Gastroesophageal sphincter (tissue), 4 donors: ENCODE measurements at places on chromosomes 4 and X.

DNA sequence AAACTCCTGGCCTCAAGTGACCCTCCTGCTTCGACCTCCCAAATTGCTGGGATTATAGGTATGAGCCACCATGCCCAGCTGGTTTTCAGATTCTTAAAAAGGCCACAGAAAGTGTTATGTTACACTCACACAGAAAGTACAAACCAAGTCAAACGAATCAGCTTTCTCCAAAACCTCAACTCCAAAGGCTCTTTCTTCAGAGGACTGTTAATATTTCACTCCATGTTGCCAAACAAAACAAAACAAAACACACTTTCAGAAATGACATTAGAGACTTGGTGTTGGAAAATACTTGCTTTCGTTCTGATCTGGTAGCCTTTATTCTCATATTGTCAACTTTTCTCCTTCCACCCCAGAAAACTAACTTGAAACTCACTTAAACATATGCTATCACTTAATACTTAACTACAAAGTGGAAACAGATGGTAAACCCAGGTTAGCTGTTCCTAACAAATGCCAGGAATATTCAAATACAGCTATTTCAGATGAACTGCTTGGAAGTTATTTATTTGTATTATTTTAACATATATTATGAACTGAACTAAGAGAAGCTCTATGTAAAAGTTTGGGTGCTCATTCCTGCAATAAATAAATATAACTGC lies 34.7 kb downstream of the RLIM start:
- ATAC-seq: no peak

DNA sequence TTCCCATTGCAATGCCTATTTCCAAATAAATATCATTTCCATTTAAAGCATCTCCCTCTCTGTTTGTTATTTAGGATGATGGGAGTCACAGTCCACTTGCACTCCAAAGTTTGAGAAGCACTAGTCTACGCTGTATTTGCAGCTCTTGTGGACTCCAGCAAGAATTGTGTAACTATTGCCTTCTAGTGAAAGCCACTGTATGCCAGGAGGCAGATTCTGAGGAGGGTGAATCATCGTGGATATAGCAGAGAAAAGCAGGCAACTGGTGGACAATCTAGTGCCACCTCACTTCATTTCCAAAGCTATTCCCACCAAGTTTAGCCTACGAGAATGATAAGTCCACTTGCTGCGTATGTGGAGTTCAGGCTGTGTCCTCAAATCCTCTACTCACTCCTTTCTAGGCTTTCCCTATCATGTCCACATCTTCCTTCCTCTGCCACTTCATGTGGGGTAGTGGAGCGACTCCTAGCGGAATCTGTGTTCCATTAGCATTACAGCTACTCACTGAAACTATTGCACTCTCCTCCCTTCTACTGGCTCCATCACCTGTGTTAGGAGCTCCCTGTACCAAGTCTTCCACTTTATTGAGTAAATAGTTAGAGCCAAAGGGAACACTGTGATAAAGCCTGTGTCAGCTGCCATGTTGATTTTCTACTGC lies 501.8 kb upstream of the GALNT7 start:
- ATAC-seq: no peak

GRCh38 chr4:25117716-25118472 lies 42.4 kb downstream of the SEPSECS start:
- ATAC-seq: no peak

DNA sequence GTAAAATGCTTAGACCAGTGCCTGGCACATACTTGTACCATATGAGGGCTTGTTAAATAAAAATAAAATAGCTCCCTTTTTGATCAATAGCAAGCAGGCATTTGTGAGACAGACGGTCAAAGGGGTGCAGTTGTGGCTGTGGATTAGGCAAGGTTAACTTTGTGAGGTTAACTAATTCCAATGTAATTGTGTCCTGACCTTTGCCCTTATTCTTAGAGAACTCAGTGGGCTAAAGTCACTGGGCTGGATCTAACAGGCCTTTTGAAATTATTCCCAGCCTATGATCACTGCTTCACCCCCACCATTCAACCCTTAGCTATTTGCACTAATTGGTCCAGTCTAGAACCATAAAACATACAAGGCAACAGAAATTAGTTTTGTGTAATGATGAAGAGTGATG lies 166.4 kb downstream of the MID1 start:
- ATAC-seq: no peak

DNA sequence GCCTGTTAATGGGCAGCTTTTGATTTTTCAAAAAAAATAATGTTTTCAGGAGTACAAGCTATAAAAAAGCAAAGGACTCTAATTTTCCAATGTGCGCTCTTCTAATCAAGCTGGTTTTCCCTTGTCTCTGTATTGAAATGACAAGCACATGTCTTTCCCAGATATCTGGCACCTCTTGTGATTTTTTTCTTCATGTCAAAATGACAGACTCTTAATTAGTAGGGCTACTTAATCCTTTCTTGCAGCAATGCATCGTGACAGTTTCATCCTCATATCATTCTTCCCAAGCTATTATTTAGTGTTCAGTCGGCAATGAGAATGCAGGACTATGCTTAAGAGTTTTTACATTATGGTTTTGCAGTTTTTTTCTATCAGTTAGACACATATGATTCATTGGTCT lies 139.5 kb downstream of the MAGEC1 start:
- ATAC-seq: no peak

DNA sequence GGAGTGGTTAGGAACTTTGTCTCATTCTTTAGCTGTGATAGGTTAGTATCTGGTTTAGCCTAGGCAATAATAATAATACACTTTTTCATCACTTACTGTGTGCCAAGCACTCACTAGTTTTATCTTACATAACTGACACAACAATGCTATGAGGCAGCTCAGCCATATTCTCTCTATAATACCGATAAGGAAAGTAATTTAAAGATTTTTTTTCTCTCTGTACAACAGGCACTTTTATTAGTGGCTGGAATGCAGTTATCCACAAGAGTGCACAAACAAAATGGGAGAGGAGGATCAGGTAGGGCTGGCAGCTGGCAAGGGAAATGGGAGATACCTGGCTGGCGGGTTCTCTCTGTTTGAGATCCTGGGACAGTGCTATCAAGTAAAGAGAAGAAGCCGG lies 7.6 kb downstream of the RELL1 start:
- ATAC-seq: no peak

GRCh38 chrX:41036668-41037326 lies 48.4 kb upstream of the USP9X start:
- ATAC-seq: no peak

- ATAC-seq: no peak
Measured at GRCh38 chr4:118797558-118798142, 38.3 kb downstream of the SEC24D start.

GRCh38 chrX:3697701-3698279 lies 15.7 kb downstream of the PRKX start:
- peak; percentile 68 for ATAC-seq

DNA sequence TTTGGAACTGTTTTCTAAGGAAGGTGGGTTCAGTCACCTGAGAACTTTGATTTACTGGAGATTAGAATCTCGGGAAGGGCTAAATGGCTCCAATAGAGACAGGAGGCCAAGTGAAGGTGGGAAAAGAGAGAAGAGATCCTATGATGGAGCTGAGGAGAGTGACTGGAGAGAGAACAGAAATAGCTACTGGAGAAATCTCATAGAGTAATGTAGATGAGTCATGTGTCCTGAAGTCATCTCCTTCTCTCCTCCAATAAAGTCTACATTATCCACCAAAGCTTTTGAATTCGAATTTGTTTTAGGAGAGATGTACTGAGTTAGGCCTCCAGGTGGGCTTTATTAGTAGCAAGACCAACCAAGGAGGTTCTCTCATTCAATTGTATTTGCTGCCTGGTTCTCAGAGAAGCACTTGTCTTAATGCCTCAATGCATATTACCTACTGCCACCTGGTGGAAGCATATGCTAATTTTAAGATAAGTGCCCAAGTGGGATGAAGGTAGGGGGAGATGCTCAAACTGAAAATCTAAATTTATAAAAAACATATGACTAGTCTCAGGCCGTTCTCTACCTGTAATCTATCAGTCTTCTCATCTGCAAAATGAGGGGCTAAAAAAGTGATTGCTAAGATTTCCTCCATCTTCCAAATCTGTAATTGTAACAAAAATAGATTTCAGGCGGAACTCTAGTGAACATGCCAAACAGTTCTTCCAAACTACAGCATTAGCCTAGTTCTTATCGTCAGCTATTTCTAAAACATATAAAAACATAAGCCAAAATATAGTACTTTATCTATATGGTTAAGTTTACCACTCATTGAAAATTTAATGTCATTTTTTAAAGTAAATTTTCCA lies 24.4 kb downstream of the TXK start:
- ATAC-seq: no peak

DNA sequence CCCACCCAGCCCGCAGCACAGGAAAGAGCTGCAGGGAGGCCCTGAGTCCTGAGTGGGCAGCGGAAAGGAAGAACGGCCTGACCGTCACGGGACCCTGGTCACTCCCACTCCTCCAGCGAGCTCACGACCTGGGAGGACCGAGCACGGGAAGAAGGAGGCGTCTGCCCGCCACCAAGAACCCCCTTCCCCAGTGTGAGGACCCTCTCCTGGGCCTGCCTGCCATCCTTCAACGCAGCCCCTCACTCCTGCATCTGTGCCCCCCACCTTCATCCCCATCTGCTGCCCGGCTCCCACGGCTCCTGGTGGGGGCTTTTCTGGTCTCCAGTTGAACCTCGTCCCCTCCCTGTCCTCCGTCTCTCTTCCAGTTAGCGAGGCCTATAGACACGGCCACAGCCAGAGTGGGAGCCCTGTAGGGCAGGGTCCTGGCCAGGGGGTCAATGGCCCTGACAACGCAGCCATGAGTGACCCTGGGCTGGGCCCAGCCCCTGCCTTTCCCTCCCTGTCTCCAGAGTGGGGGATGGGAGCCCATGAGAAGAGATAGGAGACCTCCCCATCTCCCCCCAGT lies 41.3 kb upstream of the MXD4 start:
- ATAC-seq: no peak

DNA sequence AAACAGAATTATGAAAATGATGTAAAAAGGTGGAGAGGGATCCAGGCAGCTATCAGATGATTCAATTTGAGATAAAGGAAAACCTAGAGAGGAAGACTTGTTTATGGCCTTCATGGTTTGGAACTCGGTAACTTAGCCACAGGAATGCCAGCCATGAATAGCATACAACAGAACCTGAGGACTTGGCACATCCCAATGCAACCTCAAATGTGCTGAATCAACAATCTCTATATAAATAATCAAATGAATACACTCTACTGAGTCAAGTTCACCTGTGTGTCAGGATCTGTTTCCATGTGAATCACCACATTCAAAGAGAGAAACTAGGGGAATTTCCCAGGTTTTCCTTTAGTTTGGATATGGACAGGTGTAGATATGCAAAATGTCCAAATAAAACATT lies 86.9 kb downstream of the MBNL3 start:
- ATAC-seq: no peak

DNA sequence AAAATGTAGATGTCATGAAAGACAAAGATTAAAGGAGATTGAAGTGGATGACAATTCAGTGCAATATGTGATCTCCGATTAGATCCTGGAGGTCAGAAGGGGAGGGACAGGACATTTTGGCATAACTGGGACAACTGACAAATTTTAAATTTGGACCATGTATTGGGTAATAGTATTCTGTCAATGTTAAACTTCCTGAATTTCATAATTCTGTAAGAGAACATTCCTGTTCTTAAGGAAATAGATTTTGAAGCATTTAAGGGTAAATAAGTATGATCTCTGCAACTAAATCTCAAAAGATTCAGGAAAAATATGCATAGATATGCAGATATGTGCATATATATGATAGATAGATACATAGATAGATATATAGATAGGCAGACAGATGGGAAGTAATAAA lies 11.0 kb downstream of the ODAPH start:
- no peak for ATAC-seq
